ENCODE measurements at places on chromosomes 7 and 10. TPM values are rescaled to one million over a fixed set of nuclear protein-coding genes. Genes with fewer than 3 reads are reported as not detected.

The CTTNBP2 gene
- polyA plus RNA-seq: 30.0 TPM

The CRYGN gene
- polyA plus RNA-seq: 0.77 TPM

The POLR3A gene
- 22.4 TPM for polyA plus RNA-seq

The MNX1 gene
- polyA plus RNA-seq: 0.31 TPM

The SLC29A4 gene
- polyA plus RNA-seq: 14.6 TPM
